Tibial nerve (tissue), 4 donors: ENCODE measurements at places on chromosomes 12 and 14. TPM values are rescaled to one million over a fixed set of nuclear protein-coding genes. Genes with fewer than 3 reads are reported as not detected.

The HOXC9 gene
- 4.4 TPM for total RNA-seq

The MYF6 gene
- total RNA-seq: not detected

The ART4 gene
- total RNA-seq: 0.42 TPM

The FAM90A1 gene
- total RNA-seq: 0.21 TPM

The HAL gene
- total RNA-seq: 0.20 TPM

The IAPP gene
- not detected for total RNA-seq

- DNase-seq: no peak
- H3K27me3 ChIP-seq: no peaks in the 10 kb centered on the region
- H3K4me3 ChIP-seq: no peak overlapping the region
- H3K27ac ChIP-seq: no peak overlapping the region
- peaks cover 5% of the 10 kb centered on the region for H3K36me3 ChIP-seq
- no peaks in the 10 kb centered on the region for H3K4me1 ChIP-seq
Observed at GRCh38 chr12:64058541-64059265, 163.4 kb downstream of the KICS2 start.

- H3K4me3 ChIP-seq: peak overlapping the region; percentile 40
- H3K27ac ChIP-seq: peak overlapping the region; percentile 83
- no peak for DNase-seq
- no peaks in the 10 kb centered on the region for H3K4me1 ChIP-seq
Observed at GRCh38 chr14:103259801-103260628, 74.0 kb upstream of the EIF5 start.

- H3K27ac ChIP-seq: no peak overlapping the region
- H3K4me1 ChIP-seq: peaks cover 5% of the 10 kb centered on the region
- H3K27me3 ChIP-seq: no peaks in the 10 kb centered on the region
- no peak overlapping the region for H3K4me3 ChIP-seq
- no peaks in the 10 kb centered on the region for H3K36me3 ChIP-seq
- DNase-seq: no peak
Observed at GRCh38 chr12:30806989-30807694, 52.4 kb upstream of the CAPRIN2 start.

DNA sequence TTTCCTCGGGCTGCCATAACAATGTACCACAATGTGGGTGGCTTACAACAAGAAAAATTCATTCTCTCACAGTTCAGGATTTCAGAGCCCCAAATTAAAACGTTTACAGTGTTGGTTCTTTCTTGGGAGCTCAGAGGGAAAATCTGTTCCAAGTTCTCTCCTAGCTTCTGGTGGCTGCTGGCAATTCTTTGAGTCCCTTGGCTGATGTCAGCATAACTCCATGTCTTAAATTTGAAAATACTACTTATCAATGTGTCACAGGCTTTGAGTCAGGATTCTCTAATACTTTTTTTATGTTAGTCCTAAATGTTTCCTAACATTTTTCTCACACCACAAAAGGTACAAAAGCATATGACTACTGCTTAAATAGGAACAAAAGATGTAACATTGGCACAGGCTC lies 198.4 kb upstream of the ATXN7L3B start:
- H3K4me1 ChIP-seq: no peaks in the 10 kb centered on the region
- H3K4me3 ChIP-seq: no peak overlapping the region
- no peak overlapping the region for H3K27ac ChIP-seq
- no peaks in the 10 kb centered on the region for H3K36me3 ChIP-seq
- no peak for DNase-seq
- no peaks in the 10 kb centered on the region for H3K27me3 ChIP-seq

DNA sequence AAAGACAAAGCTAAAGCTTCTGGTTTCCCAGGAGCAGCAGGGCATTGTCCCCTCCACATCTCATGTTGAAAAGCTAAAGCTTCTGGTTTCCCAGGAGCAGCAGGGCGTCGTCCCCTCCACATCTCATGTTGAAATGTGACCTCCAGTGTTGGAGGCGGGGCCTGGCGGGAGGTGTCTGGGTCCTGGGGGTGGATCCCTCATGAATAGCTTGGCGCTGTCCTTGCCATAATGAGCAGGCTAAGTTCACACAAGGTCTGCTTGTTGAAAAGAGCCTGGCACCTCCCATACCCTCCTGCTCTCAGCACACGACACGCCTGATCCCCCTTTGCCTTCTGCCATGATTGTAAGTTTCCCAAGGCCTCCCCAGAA lies 123.7 kb downstream of the PIWIL1 start:
- H3K36me3 ChIP-seq: no peaks in the 10 kb centered on the region
- H3K27me3 ChIP-seq: no peaks in the 10 kb centered on the region
- H3K27ac ChIP-seq: no peak overlapping the region
- H3K4me3 ChIP-seq: no peak overlapping the region
- no peak for DNase-seq
- no peaks in the 10 kb centered on the region for H3K4me1 ChIP-seq

GRCh38 chr14:42299692-42300091 lies 693.0 kb downstream of the LRFN5 start:
- H3K27me3 ChIP-seq: no peaks in the 10 kb centered on the region
- DNase-seq: no peak
- H3K27ac ChIP-seq: no peak overlapping the region
- no peaks in the 10 kb centered on the region for H3K36me3 ChIP-seq

GRCh38 chr12:117311-117710 lies 50.7 kb downstream of the IQSEC3 start:
- no peak overlapping the region for H3K27ac ChIP-seq
- no peaks in the 10 kb centered on the region for H3K4me1 ChIP-seq
- DNase-seq: no peak
- no peak overlapping the region for H3K4me3 ChIP-seq
- H3K27me3 ChIP-seq: no peaks in the 10 kb centered on the region

DNA sequence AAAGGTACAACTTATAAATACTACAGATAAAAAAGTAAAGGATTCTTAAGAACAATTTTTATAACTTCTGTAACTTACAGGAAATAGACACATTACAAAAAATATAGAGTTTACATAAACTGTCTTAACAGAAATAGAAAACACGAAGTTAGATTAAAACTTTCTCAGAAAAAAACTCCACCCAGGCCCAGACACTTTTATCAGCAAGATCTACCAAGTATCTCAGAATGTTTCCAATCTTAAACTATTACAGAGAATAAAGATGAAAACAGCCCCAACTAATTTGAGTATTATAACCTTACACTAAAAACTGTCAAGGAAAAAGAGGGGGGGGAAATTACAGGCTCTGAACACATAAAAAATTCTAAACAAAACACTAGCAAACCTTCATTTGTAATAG lies 8.2 kb downstream of the ZFC3H1 start:
- H3K4me3 ChIP-seq: no peak overlapping the region
- no peaks in the 10 kb centered on the region for H3K4me1 ChIP-seq
- H3K27ac ChIP-seq: no peak overlapping the region
- no peak for DNase-seq

- no peak overlapping the region for H3K27ac ChIP-seq
- H3K4me1 ChIP-seq: peaks cover 52% of the 10 kb centered on the region
- no peak for DNase-seq
- H3K4me3 ChIP-seq: no peak overlapping the region
- H3K36me3 ChIP-seq: no peaks in the 10 kb centered on the region
Observed at GRCh38 chr12:65208964-65209654, 39.7 kb downstream of the LEMD3 start.

DNA sequence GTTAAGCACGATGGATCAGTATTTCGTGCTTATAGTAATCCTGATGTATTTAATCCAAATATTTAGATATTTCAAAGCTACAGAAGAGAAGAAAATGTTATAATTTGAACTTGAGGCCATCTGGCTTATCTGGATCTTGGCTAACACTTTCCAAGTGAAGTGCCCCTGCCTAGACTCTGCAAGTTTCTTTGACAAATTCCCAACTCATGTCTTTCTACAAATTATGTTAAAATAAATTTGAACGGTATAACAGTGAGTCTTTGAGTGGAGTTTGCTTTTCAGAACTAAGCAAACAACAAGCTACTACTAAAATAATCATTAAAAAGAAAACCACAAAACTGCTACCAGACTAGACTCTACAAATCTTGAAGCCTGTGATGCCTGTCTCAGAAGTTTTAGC lies 374.4 kb upstream of the PRICKLE1 start:
- H3K36me3 ChIP-seq: no peaks in the 10 kb centered on the region
- H3K4me1 ChIP-seq: peaks cover 11% of the 10 kb centered on the region
- no peak overlapping the region for H3K4me3 ChIP-seq
- DNase-seq: no peak
- H3K27me3 ChIP-seq: no peaks in the 10 kb centered on the region

GRCh38 chr14:94368956-94369355 lies 19.4 kb downstream of the SERPINA1 start:
- peaks cover 10% of the 10 kb centered on the region for H3K4me1 ChIP-seq
- no peaks in the 10 kb centered on the region for H3K27me3 ChIP-seq
- no peak overlapping the region for H3K4me3 ChIP-seq
- H3K36me3 ChIP-seq: no peaks in the 10 kb centered on the region
- DNase-seq: no peak

DNA sequence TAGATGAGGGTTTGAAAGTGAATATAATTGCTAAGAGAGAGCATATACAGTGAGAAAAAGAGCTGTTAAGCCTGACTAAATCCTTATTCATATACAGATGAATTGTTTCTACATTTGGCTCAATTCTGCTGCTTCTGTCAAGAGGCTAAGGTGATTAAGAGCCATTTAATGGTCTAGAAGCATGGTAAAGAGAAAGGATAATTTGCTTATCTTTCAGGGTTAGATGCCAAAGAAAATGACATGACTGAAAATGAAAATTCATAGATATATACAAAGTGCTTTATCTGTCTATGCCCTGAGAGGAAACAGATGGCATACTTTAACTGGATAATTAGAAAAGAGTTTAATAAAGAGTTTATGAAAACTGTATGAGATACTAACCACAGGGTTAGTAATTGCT lies 834.9 kb downstream of the SLC6A15 start:
- no peak for DNase-seq
- no peaks in the 10 kb centered on the region for H3K4me1 ChIP-seq
- no peak overlapping the region for H3K4me3 ChIP-seq
- H3K27me3 ChIP-seq: no peaks in the 10 kb centered on the region

GRCh38 chr14:96962337-96962736 lies 165.2 kb downstream of the VRK1 start:
- H3K36me3 ChIP-seq: no peaks in the 10 kb centered on the region
- no peak overlapping the region for H3K4me3 ChIP-seq
- no peak overlapping the region for H3K27ac ChIP-seq
- no peaks in the 10 kb centered on the region for H3K27me3 ChIP-seq
- H3K4me1 ChIP-seq: no peaks in the 10 kb centered on the region
- DNase-seq: no peak

DNA sequence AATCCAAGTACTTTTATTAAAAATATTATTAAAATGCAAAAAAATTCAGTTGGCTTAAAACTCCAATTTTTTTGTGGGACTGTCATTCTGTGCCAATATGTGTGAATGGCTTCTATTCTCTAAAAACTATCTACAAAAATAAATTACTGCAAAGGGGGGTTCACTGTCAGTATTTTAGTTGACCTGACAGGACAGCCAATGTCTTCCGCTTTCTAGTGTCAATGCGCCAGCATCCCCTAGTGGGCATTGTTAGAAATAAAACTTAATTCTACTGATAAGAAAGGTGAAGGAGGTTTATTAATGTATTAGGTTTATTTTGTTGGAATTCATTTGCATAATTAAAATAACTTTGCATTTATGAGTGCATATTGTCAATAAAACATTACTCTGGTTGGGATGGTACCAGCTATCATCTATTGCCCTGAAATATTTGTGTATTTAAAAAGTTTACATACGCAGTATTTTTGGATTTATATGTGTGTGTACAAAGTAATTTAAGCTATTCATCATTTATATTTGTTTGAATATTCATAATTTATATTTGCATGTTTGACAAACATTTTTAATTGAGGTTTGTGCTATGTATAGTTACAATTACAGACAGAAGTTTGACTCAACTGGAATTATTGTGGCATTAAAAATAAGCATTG lies 527.2 kb downstream of the FLRT2 start:
- H3K36me3 ChIP-seq: no peaks in the 10 kb centered on the region
- no peak overlapping the region for H3K4me3 ChIP-seq
- no peaks in the 10 kb centered on the region for H3K4me1 ChIP-seq
- no peak overlapping the region for H3K27ac ChIP-seq

DNA sequence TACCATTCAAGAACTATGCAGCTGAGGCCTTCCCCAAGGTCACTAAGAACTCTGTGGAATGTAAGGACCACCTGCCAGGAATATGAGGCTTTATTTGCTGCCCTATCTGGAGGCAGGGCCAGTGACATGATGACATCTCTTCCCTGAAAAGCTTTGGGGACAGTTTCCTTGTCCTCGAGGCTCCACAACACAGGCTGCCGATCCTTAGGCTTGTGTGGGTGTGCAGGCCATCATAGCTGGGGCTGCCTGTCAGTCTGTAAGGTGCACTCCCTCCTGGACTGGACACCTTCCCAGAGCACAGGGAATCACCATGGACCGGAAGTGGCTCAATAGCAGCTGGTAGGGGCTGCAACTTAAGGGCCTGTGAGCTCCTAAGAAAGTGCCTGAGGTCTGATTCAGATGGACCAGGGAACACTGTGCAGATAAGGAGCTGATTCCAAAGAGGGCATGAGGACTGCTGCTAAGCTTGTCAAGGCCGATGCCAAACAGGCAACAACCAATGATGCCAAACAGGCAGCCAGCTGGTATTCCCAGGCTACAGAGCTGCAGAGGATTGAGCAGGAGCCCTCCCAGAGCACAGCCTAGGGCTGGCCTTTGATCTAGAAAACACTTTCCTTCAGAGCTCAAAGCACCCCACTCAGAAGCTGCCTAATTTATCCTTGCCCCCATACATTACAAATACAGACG lies 84.3 kb downstream of the CRACR2A start:
- H3K36me3 ChIP-seq: no peaks in the 10 kb centered on the region
- no peaks in the 10 kb centered on the region for H3K27me3 ChIP-seq
- no peak for DNase-seq
- no peak overlapping the region for H3K27ac ChIP-seq
- no peaks in the 10 kb centered on the region for H3K4me1 ChIP-seq

DNA sequence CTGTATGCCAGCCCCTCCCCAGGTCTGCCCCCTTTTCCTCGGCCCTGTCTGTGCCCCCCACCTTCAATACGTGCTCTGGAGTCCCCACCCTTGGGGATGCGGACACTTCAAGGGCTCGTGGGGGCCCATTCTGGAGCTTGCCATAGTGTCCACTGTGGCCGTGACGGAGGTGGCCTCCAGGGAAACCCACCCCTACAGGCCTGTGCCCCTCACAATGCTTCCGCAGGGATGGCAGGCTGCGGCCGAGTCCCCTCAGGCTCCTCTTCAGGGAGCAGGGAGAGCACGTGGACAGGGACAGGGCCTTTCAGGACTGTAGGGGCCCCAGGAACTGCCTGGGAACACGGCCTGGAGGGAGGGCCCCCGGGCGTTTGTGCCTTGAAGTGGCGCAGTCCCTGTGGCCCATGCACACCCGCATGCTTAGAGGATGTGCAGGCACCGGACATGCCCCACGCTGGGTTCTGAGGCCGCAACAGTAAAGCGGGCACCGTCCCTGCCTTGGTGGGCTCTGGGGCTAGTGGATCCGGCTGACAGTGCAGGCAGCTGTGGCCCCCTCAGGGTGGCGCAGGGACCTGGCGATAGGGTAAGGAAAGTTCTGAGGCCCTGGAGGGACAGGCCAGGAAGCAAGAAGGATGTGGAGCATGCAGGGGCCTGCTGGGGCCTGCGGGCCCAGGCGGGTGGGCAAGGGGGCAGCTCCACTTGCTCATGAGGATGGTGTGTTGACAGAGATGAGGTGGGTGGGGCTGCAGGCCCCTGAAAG lies 209.0 kb upstream of the RTL1 start:
- no peak overlapping the region for H3K27ac ChIP-seq
- no peak for DNase-seq
- H3K36me3 ChIP-seq: no peaks in the 10 kb centered on the region
- H3K27me3 ChIP-seq: no peaks in the 10 kb centered on the region
- H3K4me3 ChIP-seq: no peak overlapping the region
- no peaks in the 10 kb centered on the region for H3K4me1 ChIP-seq

GRCh38 chr14:92675421-92675820 lies 73.0 kb downstream of the LGMN start:
- H3K36me3 ChIP-seq: no peaks in the 10 kb centered on the region
- no peak overlapping the region for H3K4me3 ChIP-seq
- H3K4me1 ChIP-seq: peaks cover 2% of the 10 kb centered on the region
- H3K27ac ChIP-seq: no peak overlapping the region
